Body of pancreas (tissue), 4 donors: ENCODE measurements at places on chromosomes 3 and 15. TPM values are rescaled to one million over a fixed set of nuclear protein-coding genes. Genes with fewer than 3 reads are reported as not detected.
A peak's percentile ranks its signal among the peaks of the same experiment; 100 is the strongest.

DNA sequence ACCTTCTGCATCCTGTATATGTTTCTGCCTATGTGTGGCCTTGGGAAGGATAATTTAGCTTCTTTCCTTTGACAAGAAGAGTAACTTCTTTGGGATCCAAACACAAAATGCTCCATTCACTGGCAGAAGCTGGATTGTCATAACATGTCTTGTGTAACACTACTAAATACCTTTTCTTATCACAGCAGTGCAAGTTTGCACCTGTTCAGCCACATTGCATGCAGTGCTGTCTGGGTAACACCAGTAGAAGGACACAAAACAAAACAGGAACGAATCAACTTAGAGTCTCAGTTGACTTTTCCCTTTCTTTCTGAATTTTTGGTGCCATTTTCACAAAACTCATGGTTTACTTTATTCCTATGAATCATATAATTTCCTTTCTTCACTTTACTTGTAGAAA, 43.6 kb upstream of the TNIK start:
- no peaks in the 10 kb centered on the region for H3K4me1 ChIP-seq
- no peaks in the 10 kb centered on the region for H3K36me3 ChIP-seq
- H3K27ac ChIP-seq: no peak overlapping the region

DNA sequence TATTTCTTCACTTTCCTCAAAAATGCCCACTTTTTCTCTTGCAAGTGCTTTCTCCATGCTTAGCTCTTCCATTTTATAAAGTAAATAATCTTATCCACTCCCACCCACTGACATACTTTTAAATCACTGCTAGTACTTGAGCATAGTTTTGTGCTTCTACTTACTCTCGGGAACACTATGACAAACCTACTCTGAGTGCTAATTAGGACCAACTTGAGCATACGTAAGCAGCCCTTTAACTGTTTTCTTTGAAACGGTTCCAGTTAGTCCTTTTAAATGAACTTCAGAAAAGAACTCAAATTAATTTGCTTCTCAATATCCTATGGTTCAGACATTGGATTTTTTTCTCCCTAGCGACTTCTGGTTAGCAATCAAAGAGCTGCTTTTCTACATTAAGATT, 280.0 kb upstream of the SOX2 start:
- no peaks in the 10 kb centered on the region for H3K27me3 ChIP-seq
- H3K4me1 ChIP-seq: no peaks in the 10 kb centered on the region
- H3K27ac ChIP-seq: no peak overlapping the region
- no peak overlapping the region for H3K4me3 ChIP-seq
- no peak for DNase-seq
- H3K36me3 ChIP-seq: no peaks in the 10 kb centered on the region

DNA sequence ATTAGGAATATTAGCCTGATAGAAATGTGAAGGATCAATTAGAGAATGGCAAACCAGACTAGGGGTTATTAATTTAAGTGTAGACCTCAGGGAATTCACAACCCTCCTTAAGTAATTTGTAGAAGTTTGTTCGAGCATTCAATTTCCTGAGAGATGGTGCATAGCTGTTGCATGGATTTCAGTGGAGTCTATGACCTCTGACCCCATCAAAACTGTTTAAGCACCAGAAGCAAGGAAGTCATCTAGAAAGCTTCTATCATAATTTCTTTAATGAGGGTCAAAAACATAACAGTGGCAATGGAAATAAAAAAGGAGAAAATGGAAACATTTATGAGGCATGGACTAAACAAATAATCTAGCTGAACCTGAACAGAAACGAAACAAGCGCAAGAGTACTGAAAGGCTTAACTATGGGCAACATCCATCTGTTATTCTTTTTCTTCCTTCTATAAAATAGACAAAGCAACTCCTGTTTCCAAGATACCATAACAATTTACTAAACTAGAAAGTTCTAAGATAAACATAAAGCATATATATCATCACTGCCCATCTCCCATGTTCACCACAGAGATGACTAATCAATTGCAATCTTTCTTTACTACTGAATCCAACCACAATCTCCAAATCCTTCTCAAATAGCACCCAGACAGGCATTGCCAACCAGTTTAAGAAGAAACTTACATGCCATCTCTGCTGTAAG, 151.4 kb downstream of the THRB start:
- no peak for DNase-seq
- H3K27me3 ChIP-seq: no peaks in the 10 kb centered on the region
- H3K4me1 ChIP-seq: peaks cover 9% of the 10 kb centered on the region
- H3K4me3 ChIP-seq: no peak overlapping the region
- no peaks in the 10 kb centered on the region for H3K36me3 ChIP-seq
- no peak overlapping the region for H3K27ac ChIP-seq

DNA sequence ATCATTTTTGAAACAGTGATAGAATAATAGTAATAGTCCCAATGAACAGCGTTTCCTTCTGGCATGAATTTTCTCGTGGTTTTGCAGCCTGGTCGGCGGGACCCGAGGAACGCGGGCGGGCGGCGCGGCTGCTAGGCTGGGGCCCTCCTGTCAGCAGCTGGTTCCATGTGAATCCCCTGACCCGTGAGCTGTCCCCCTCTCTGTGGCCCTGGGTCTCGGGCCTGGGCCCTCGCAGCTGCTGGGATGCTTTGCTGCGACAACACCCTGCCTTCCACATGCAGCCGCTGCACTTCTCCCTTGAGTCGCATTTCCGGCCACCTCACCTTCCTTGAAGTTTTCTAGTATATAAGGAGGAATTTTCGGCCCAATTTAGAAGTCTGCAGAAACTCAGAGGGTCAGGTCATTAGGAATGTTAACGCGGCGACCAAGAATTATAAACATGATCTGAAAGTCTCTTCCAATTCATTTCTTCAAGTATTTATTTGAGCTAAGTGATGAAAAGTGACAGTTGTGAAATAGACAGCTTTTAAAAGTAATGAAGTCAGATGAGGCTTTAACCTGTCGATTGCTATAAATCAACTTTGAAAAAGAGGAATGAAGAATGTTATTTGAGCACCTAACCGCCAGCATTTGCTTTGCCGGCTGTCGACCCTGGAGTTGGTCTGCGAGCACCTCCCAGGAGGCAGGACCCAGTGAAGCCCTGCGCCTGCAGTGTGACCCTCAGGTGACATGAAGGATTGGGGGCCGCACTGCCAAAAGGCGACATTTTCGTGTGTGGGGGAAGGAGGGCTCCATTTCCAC, 27.7 kb downstream of the NR2F2 start:
- no peak overlapping the region for H3K4me3 ChIP-seq
- DNase-seq: no peak
- H3K4me1 ChIP-seq: peaks cover 41% of the 10 kb centered on the region
- peaks cover 12% of the 10 kb centered on the region for H3K27me3 ChIP-seq
- no peak overlapping the region for H3K27ac ChIP-seq
- no peaks in the 10 kb centered on the region for H3K36me3 ChIP-seq

DNA sequence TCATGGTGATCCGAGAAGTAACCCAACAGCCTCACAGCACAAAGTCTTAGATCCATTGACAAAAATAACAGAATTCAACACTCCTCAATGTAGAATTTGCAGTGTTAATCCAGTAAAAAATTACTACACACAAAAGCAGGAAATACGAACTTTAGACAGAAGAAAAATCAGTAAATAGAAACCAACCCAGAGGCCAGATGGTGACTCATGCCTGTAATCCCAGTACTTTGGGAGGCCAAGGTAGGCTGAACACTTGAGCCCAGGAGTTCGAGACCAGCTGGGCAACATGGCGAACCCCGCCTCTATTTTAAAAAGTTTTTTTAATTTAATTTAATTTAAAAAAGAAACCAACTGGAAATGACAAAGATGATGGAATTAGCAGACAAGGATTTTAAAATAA, 36.1 kb downstream of the SELENOT start:
- no peaks in the 10 kb centered on the region for H3K27me3 ChIP-seq
- H3K4me1 ChIP-seq: peaks cover 3% of the 10 kb centered on the region
- H3K27ac ChIP-seq: no peak overlapping the region
- H3K4me3 ChIP-seq: no peak overlapping the region

GRCh38 chr3:123090728-123091531, 24.1 kb downstream of the PDIA5 start:
- peak overlapping the region; percentile 3 for H3K27ac ChIP-seq
- peaks cover 34% of the 10 kb centered on the region for H3K4me1 ChIP-seq
- H3K27me3 ChIP-seq: no peaks in the 10 kb centered on the region
- no peak overlapping the region for H3K4me3 ChIP-seq
- DNase-seq: no peak
- peaks cover 3% of the 10 kb centered on the region for H3K36me3 ChIP-seq

DNA sequence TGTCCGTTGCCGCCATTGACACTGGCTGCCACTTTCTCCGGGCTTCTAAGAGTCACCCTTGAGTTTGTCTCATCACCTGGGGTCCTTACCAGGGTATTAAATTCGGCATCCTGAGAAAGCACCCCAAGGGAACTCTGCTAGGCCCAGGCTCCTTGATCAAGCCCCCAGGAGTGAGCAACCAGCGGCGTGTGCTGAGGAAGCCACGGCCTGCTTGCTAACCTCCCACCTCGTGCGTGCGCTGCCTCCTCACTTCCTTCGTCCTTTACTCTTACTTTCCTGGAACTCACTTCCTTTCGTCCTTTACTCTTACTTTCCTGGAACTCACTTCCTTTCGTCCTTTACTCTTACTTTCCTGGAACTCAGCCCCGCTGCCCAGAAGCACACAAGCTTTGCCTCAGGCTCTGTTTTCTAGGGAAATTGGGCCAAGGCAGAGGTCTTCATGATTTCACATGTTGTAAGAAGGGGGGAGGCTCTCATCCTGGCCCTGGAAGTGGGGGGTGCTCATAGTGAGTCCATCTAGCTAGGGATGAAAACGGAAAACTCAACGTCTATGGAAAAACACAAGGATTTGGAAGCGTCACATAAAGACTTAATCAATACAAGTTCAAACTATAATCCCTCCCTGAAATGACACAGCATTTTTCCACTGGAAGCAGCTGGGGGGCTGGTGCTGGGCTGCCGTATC, 36.7 kb upstream of the BDH1 start:
- H3K27me3 ChIP-seq: no peaks in the 10 kb centered on the region
- H3K4me3 ChIP-seq: no peak overlapping the region
- DNase-seq: no peak

DNA sequence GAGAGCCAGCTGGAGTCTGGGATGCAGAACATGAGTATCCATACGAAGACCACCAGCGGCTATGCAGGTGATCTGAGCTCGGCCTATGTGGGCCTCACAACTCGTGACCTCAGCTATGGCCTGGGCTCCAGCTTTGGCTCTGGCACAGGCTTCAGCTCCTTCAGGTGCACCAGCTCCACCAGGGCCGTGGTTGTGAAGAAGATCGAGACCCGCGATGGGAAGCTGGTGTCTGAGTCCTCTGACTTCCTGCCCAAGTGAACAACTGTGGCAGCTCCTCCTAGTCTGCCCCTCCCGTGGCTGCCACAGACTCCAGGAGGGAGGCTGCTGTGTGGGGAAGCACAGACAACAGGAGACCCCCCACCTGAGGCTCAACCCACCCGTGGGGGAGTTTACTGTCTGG, 3.6 kb upstream of the KPNA4 start:
- no peak for DNase-seq
- no peak overlapping the region for H3K4me3 ChIP-seq
- H3K4me1 ChIP-seq: peaks cover 9% of the 10 kb centered on the region
- H3K36me3 ChIP-seq: no peaks in the 10 kb centered on the region

DNA sequence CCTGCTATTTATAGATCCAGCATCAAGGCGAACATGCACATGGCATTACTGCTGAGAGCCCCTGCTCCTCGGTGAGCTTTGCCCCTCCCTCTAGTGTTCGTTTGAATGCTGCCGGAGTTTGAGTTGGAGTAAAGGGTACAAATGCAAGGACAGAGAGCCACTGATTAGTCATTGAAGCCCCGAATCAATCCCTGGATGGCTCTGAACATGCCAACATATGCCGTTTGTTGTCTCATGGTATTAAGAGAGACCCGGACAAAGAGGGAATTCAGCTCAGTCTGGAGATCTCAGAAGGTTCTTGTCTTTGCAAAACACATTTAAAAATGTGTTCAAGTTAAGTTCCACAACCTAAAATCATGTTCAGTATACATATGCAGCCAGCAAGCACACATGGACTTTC, 789.2 kb upstream of the NR2F2 start:
- no peaks in the 10 kb centered on the region for H3K4me1 ChIP-seq
- H3K4me3 ChIP-seq: no peak overlapping the region
- H3K27ac ChIP-seq: no peak overlapping the region
- DNase-seq: no peak

DNA sequence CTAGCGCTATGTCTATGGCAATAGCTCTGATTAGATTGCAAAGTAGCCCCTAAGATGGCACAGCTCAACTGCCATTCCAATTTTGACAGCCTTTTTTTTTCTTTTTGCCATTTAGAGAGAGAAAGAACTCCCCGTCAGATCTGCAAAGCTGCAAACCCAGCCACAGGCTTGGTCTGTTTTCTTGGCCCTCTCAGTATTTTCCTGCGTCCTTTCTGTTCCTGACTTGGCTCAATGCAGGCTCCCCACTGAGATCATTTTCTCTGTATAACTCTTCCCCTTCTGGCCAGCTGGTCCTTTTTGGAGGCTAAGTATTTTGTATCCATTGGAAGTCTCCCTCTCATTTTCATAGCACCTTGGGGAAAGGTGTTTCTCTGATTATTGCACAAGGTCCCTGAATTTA, 386.7 kb downstream of the UNC13C start:
- no peak overlapping the region for H3K4me3 ChIP-seq
- no peaks in the 10 kb centered on the region for H3K4me1 ChIP-seq
- H3K27me3 ChIP-seq: no peaks in the 10 kb centered on the region
- no peaks in the 10 kb centered on the region for H3K36me3 ChIP-seq
- no peak for DNase-seq

DNA sequence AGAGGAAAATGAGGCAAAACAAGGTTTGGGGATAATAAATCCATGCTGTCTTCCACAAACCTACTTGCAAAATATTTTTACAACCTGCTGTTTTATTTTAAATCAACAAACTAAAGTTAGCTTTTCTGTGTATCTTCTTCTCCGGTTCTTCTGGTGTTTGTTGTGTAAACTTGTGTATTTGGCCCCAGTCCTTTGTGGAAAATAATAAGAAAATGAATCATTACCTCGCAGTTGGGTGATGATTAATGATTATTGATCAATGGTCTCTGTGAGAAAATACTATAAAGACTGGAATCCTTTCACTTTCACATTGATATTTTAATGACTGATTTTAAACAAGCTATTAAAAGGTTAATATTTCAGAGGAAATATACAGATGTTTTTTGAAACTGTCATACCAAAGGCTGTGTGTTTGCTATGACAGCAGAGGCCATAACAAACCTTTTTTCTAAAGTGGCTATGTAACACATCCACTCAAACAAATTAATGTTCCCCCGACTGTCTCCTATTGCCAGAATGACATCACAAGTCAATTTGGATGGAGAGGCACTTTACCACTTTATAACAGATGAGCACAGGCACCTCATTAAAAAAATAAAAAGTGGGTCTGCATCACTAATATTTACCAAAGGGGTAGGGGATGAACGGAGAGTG, 152.5 kb downstream of the MEX3B start:
- H3K4me3 ChIP-seq: no peak overlapping the region
- no peaks in the 10 kb centered on the region for H3K36me3 ChIP-seq
- no peaks in the 10 kb centered on the region for H3K4me1 ChIP-seq
- no peak for DNase-seq
- H3K27ac ChIP-seq: no peak overlapping the region

The HAPLN3 gene
- total RNA-seq: 8.9 TPM

The SLC12A1 gene
- total RNA-seq: not detected

The NR1I2 gene
- not detected for total RNA-seq

The GOLGA6L7 gene
- not detected for total RNA-seq

The CLDN18 gene
- 2.0 TPM for total RNA-seq
